ENCODE measurements at places on chromosomes 11 and 22.

DNA sequence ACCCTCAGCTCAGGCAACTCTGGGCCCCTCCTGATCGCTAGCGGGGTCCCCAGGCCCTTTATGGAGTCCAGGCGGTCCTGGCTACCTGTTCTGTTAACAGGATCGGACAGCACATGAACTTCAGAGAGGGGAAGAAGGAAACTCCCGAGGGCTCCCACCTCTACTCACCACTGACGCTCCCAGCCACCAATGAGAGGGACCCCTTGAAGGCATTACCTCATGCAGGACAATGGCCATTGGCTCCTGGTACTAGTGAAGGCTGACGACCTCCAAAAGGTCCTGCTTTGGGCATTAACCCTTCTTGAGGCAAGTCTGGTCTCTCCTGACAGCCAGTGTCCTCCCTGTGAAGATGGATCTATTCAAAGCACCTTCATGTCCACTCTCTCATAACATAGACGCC, 71.5 kb upstream of the LMO1 start:
- DNase-seq, result no peak

DNA sequence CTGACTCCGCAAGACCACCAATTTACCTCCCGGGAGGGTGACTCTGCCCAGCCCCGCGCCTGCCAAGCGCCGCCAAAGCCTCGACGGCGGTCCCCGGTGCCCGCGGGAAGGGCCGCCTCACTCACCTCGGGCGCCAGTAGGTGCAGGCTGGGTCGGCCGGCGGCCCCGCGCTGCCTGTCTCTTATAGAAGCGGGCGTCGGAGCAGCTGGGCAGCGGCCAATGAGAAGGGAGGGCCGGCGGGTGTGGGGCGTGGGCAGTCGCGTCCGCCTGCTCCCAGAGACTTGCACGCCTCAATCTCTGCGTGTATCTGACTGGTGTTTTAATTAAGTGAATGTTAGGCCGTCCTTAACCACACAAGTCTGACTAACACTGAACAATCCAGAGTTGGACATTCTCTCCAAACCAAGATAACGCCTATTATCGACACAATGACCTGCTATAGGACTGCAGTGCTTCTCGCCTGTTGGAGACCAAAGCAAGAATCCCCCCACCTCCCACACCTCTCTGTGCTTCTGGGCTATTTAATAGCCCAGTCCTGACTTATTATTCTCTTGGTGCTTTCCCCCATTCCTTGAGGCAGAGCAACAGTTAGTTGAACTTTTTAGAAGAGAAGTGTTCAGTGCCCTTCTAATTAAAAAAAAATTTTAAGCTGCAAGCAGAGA, at the start of gene TPH1:
Gene TPH1, minus strand, starts transcription at position 154 of the 662 bp plus-strand sequence. CDS start 5,507 bp downstream, outside the sequence.
- DNase-seq, result no peak

- peak; percentile 2 for DNase-seq
Measured at GRCh38 chr11:133082841-133083488, 449.3 kb downstream of the OPCML start.

DNA sequence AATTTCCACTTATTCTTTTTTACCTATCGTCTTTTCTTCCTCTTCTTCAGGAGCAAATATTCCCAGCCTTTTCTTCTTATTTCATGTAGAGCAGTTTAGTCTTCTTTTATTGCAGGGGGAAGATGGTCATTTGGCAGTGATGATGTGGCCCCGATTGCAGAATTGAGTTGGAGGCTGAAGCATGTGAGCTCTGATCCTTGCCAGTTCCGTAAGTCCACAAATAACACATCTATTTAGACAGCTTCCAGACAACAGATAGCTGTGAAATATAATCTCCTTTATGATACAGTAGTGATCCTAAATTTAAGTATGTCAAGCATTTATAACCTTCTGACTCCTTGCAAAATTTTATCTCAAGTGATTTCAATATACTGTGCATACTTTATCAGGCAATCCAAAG, 27.5 kb downstream of the REXO2 start:
- DNase-seq, result no peak

DNA sequence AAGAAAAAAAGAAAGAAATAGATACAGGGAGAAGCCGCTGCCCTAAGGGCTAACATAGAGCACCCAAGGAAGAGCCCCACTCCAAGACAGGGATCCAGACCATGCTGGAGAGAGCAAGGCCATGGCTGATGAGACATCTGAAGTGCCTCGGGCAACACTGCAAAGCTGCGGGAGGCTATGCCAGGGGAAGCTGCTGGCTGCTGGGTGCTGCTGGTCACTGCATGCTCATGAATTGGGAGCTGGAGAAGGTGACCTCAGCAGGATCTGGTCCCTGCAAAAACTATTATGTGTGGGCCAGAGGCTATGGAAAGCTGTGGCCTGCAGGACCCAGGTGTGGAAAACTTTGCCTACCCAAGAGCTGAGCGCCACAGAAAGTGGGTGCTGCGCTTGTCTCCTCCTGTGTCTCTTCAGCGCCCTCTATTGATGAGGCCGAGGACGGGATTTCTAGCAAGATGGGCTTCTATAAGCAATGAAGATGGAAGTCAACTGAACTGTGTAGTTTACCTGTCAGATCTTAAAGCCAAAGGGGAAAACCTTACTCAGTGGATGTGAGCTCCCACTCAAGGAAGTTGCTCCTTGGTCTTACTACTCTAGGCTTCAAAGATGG, 17.3 kb upstream of the SLC29A2 start:
- DNase-seq, result peak; percentile 28

GRCh38 chr11:133118563-133119268, 413.6 kb downstream of the OPCML start:
- no peak for DNase-seq
